ENCODE measurements at places on chromosomes 2 and 18.

GRCh38 chr2:119024152-119024551 is 82.2 kb downstream of the MARCO start:
- no peak for DNase-seq

- DNase-seq: no peak
These were observed 38.4 kb upstream of the PAPOLG start for GRCh38 chr2:60717691-60718090.

- DNase-seq: no peak
These were observed 228.0 kb upstream of the SALL3 start for GRCh38 chr18:78751664-78752063.

DNA sequence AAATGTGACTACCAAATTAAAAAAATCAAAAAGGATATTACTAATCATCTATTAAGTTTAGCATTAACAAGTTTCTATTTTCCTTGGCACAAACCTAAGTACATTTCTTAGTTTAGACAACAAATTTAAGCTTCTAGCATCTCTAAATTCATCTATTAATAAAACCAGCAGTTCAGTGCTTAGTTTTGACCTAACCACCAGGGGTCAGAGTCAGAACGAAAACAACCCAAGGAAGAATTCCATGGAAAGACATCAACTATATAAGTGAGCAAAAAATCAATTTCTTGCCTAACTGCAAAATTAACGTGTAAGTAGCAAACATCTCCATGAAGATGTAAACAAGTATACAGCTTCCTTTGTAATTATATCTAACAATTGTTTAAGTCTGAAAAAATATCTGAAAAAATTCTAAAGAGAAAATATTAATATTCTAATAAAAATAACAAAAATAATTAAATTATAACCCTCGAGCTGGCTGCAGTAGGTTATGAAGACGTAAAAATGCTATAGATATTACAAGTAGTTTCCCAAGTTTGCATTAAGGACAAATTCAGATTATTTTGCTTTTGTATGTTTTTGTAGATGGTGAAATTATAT is 83.7 kb downstream of the CERKL start:
- peak; percentile 58 for DNase-seq

GRCh38 chr2:42048299-42049220 is 739 bp downstream of the PKDCC start:
- peak; percentile 70 for DNase-seq

GRCh38 chr18:48256848-48257247 is 152.3 kb downstream of the ZBTB7C start:
- DNase-seq: no peak

DNA sequence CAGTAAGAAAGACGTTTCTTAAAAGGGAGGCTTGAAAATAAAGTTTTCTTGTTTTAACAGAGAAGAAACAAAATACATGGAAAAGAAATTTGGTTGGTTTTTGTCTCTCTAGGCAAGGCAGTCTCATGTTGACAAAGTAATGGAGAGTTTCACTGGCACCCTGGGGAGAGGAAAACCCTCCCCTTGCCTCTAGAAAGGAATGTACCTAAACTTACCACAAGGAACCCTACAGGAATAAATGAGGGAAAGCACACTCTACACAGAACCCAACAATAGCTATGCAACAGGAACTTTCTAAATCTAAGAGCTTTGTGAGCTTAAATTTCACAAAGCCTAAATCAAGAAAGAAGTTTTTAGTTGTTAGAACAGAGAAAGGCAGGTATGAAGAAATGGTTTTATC is 37.0 kb downstream of the FIGN start:
- no peak for DNase-seq

DNA sequence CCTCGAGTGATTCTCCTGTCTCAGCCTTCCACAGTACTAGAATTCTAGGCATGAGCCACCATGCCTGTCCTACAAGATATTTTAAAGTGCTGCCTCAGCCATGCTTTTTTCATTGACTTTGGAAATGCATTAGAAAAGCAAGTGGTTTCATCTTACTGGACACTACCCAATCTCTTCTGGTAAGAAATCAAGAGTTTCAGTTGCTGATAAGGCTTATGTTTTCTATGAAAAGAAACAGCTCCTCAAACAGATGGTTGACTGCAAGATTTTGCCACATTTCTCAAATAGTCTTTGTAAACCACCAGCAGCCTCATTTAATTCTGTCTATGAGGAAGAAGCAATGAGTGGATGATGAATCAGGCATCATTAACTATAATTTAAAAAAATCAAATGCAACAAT is 264.5 kb upstream of the LRP1B start:
- DNase-seq: no peak

DNA sequence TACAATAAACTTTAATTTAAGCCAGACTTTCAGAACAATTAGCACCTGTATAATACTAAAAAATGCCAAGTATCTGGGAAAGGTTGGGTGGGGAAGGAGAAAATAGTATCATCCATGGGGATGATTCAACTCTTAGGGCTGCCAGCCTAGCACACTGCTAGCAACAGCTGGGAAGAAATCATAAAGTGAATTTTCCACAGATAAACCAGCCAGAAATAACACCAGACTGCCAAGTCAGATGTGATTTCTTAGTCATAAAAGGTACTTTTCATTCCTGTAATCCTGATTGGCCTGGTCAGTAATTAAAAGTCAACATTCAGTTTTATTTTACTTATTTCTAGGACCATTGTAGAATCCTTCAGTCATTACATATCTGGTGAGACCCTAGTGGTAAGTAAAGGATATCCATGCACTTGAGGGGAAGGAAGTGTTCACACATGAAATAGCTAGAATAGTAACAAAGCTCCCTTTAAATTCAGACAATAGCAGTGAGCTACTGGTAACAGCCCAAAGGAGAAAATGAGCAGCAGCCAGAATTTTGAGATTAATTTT is 59.4 kb downstream of the LIMS1 start:
- peak; percentile 87 for DNase-seq

GRCh38 chr18:59218018-59218417 is 1.9 kb upstream of the GRP start:
- no peak for DNase-seq

DNA sequence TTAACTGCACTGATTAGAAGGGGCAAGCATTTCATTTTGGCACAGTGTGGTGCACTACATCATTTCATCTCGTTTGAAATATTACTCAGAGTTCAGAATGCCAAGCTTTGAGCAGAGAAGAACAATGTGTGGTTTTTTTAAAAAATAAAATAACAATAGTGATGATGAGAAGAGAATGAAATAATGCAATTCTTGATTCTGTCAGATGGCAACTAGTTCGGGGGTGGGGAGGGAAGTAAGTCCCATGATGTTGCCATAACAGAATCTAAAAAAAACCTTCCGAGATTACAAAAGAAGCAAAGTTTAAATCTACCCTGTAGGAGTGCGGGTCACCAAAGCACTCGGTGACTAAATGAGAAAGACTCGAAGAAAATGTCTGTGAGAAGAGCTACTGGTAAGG is 490.4 kb downstream of the NR4A2 start:
- peak; percentile 4 for DNase-seq

DNA sequence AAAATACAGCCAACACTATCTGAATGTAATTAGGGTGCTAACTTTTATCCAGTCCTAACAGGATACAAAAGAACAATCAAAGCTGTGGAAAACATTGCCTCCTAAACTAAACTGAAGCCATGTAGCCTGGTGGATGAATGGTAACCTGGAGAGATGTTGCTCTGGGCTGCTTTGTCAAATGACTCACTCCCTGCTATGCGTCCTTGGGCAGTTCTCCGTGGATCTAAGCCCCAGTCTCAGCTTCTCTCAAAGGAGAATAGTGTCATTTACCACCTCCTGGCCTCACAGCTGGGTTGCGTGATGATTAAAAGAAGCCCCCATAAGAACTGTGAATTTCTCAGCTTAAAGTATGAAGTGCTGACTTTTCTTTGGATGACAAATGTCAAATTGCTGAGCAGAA is 203.7 kb downstream of the ICOS start:
- DNase-seq: peak; percentile 3

GRCh38 chr2:109676346-109676902 is 62.3 kb downstream of the SOWAHC start:
- DNase-seq: peak; percentile 24

DNA sequence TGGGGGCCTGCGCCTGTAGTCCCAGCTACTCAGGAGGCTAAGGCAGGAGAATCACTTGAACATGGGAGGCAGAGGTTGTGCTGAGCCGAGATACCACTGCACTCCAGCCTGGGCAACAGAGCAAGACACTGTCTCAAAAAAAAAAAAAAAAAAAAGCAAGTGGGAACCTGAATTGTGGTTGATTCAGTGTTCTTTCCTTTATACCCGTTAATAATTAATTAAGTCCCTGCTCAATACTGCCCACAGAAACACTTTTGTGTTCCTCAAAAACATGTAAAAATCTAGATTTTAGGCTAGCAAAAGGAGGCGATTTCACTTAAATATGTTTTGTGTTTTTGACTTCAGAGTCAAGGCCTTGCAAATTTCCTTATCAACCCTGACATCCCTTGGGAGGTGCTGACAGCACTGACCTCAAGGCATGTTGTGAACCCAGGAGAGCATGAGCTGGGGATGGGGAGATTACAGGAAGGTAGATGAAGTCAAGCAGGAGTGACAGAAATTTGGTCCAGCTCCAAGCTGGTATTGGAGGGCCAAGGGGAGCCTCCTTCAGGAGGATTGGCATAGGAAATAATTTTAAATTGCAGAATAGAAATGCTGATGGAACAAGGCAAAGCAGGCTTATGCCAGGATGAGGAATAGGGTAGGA is 89.0 kb upstream of the PNPT1 start:
- DNase-seq: no peak

- no peak for DNase-seq
These were observed 29.8 kb downstream of the SLC39A6 start for GRCh38 chr18:36099311-36099710.

- no peak for DNase-seq
These were observed 39.8 kb upstream of the TMEM163 start for GRCh38 chr2:134758633-134759032.

DNA sequence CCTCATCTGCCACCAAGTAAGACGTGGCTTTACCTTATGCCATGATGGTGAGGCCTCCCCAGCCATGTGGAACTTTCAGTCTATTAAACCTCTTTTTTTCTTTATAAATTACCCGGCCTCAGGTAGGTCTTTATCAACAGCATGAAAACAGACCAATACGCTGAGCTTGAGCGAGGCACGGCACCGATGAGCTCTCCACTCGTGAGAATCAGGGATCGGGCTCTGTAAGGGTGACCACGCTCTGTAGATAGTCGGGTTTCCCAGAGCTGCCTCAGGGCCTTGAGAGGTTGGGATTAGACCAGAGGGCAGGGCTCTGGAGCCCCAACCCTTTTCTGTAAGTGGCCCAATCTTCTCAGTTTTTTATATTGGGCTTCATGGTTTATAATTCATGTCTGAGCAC is 360.3 kb upstream of the MYT1L start:
- no peak for DNase-seq

DNA sequence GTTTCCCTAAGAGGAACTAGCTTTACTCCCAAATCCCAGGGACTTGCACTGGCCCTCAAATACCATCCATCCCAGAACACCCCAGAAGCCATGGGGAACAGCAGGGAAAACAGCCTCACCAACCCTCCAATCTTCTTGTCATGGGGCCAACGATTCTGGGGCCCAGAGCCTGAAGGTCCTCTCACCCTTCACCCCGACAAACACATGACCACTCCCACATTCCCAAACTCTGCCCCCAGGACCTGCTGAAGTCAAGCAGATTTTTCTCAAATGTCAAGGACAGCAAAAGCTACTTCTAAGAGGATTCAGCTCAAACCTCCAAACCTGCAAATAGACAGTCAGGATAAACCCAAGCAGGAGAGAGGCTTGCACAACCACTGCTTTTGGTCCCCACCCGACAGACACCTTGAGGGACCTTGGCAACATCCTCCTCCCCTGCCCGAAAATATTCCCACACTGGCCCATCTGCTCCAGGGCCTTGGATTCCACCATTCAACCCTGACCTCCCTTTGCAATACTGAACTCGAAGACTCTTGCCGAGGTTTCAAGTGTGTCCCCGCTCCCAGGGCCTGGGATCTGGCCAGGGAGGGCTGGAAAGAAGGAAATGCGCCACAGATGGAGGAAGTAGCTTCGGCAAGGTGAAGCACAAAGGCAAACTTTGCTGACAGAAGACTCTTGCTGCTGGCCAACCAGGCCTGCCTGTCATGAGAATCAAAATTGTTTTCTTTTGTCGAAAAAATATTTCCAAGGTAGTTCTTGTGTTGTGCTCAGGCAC is 143.3 kb downstream of the ZFP36L2 start:
- DNase-seq: peak; percentile 37

DNA sequence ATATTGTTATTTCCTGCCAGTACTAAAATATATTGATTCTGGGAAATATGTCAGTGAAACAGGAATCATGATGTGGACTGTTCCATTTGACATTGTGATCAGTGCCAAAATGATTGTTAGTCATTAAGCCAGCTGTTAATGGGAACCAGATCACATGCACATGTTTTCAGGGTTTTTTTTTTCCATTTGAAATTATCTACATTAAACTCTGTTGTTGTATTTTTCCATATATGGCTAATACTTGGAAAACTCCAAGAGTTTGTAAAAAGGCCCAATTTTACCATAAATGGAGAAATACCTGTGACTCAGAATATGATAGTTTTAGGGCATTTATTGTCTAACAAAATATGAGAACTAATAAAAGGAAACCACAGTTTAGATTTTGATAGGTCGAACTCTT is 13.4 kb downstream of the ITGAV start:
- peak; percentile 30 for DNase-seq

DNA sequence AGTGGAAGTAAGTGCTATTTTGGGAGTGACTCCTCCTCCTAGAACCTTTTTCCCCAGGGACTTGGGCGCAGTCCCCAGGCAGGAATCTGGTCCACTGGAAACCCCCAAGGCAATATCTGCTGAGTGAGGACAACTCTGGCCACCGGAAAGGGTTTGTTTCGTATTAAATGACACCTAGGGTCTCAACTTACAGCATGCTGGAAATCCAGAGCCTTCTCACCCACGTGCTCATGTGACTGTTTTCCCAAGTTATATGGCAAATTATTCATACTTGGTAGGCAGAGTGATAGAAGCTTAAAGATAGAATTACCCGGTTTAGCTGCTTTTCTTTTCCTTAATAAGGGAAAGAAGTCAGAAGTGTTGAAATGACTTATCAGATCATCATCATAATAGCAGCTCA is 436.9 kb upstream of the SPRED2 start:
- no peak for DNase-seq

Data from GM23248 (cell line).